ENCODE measurements at places on chromosomes 1 and 21.

GRCh38 chr1:197577580-197577979 is 197.7 kb downstream of the DENND1B start:
- no peak for DNase-seq

GRCh38 chr1:80594013-80594412 is 1206.7 kb upstream of the ADGRL2 start:
- DNase-seq, result no peak

DNA sequence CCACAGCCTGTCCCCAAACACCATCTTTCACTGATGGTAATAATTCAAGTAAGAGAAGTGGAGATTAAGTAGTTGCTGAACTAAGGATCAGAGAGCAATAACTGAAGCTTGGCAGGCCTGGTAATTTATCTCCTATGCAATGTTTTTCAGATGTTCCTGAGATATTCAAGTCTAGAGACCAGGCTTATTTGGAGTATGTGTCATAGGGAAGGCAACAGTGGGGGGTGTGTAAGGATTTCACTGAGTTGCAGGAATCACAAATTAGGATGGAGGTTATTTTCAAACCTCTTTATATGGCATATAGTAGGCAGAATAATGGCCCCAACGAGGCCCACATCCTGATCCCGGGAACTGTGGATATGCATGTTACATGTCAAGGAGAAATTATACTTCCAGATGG is 171.7 kb downstream of the KCNJ6 start:
- no peak for DNase-seq

DNA sequence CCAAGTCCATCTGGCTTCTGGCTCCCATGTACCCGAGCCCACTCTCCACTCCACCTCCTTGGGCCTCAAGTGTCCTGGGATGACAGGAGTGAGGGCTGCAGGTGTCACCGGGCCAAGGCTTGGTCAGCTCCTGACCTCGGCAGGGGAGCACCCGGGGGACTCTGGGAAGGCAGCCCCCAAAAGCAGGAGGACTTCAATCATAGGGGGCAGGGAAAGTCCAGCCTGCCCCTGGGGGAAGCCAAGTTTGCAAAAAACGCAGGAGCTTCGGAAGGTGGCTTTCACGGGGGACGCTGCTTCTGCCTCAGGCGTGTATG is 56.8 kb downstream of the KCNAB2 start:
- DNase-seq, result no peak

GRCh38 chr1:203701606-203702005 is 63.4 kb upstream of the LAX1 start:
- DNase-seq, result no peak

GRCh38 chr1:63857478-63857877 is 83.7 kb downstream of the ROR1 start:
- no peak for DNase-seq

GRCh38 chr1:240804475-240804874 is 192.5 kb upstream of the GREM2 start:
- DNase-seq, result no peak

GRCh38 chr1:31669786-31670592 is 25.3 kb upstream of the PEF1 start:
- peak; percentile 32 for DNase-seq

GRCh38 chr1:169860187-169860586 is 33.5 kb downstream of the SCYL3 start:
- no peak for DNase-seq

- DNase-seq, result no peak
Measured at GRCh38 chr1:102107441-102107840, 110.7 kb upstream of the OLFM3 start.

DNA sequence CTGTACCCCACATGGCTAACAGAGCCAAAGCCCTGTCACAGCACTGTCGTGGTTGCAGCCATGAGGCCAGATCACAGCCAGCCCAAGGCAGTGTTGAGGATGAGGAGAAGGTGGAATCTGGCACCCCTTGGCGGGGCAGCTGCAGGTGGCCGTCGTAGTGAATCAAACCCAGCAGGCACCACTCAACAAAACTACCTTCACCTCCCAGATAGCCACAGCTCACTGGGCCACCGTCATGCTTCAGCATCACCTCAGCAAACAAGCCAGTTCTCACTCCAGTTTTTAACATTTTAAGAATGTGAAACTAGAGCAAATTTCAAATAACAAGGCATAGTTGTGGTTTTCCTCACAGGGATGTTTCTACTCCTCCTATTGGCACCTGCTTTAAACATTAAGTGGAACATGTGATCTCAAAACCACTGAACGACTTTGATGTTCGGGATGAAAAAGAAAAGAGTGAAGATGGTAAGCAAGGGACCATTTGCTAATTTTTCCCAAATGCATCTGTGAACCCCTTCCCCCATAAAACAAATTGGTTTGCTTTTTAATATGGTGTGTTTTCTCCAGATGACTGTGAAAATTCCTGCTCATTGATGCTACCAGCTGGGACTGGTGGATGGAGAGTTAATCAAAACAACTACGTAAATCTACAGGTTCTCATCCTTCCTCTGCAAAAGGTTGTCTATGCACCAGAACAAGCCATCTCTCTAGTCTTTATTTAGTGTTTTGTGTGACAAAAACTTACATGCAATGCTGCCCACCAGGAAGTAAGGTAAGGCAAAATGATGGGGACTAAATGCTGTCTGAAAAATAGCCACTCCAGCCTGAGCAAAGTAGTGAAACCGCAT is 45.5 kb downstream of the TOR1AIP2 start:
- peak; percentile 94 for DNase-seq

DNA sequence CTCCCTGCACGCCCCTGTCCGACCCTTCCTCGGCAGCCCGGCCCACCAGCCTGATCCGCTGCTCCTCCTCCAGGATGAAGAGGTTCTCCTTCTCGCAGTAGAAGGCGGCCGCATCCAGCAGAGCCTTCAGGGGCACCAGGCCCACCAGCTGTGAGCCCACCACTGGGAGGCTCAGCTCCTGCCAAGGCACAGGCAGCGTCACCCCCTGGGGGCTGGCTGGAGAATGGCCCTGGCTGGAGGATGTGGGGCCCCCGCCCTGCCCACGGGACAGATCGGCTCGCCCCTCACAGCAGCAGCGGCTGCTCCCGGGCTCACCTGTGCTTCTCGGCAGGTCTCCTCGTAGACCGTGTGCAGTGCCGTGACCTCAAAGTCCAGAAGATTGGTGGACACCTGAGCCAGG is 5.3 kb downstream of the FTCD start:
- DNase-seq, result no peak

DNA sequence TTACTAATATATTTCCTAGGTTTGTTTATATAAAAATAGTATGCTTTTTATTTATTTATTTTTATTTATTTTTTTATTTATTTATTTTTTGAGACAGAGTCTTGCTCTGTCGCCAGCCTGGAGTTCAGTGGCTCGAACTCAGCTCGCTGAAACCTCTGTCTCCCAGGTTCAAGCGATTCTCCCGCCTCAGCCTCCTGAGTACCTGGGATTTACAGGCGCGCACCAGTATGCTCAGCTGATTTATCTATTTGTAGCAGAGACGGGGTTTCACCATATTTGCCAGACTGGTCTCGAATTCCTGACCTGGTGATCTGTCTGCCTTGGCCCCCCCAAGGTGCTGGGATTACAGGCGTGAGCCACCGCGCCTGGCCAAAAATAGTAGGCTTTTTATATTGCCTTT is 33.2 kb downstream of the BRINP3 start:
- DNase-seq, result no peak

- no peak for DNase-seq
Measured at GRCh38 chr1:198275597-198275996, 118.8 kb downstream of the NEK7 start.

DNA sequence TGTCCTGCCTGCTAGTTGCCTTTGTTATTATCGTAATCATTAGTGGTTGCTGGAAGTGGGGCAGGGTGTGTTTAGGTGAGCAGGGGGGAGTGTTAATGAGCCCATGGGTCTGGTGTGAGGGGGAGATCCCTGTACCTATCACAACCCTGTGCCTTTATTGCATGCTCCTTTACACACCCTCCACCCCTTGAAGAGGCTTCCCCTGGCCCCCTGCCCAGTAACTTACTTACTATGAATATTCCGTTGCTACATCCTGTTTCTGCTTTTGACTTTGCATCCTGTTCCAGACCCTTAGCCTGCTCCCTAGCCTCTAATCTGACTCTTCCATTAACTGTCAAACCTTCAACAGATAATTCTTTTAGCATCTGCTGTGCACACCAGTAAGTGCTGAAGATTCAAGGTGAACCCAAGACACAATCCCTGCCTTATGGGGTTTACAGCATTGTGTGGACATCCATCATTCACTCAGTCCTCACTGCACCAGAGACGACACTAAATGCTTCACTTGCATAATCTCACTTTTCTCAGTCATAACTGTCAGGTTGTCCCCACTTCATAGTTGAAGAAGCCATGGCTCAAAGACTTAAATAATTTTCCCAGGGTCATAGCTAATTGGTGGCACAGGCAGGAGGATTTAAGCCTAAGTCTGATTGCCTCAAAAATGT is 47.9 kb downstream of the CDC7 start:
- no peak for DNase-seq

DNA sequence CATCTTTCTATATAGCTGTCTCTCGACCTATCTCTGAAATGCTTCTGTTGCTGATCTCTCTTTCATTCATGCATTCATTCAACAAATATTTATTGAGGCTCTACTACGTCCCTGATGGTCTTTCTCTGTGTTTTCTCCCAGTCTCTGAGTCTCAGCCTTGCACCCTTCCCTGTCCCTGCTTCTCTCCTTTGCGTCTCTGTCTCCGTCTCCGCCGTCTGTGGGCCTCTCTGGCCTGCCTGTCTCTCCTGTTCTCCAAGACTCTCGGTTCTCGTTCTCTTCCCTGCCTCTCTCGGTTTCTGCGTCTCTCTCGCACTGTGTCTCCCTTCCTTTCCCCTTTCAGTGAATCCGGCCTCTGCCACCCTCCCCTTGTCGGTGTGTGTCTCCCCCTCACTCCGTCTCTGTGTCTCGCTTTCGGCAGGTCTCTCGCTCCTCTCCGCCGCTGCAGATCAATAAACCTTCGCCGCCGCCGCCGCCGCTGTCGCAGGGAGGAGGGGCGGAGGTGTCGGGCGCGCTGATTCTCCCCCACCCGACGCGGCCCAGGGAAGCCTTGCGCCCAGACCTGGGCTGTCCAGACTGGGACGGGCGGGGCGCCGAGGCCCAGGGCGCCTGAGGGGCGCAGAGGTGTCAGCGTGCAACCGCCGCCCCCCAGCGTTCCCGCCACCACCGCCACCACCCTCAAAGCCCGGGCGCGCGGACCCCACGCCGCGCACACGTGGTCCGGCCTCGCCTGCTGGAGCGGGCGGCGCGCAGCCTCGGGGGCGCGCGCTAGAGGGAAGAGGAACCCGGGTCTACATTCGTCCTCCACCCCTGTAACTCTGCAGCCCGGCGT is 3.0 kb downstream of the EFNA3 start:
- no peak for DNase-seq

DNA sequence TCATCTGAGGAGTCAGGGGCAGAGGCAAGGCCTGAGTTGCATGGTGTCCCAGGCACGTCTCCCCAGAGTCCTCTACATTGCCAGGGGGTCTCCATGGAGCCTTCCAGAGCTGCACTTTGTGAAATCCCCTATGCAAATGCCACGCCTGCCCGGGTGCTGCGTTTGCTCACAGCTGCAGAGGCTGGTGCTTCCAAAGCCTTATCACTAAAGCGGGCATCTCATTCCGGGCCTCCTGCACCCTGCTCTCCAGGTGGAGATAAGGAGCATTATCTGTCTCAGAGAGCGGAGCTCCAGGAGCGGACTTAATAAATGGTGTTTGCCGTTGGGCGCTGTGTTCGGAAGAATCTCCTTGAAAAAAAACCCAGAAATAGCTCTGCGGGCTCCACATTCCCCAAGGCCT is 25.9 kb upstream of the ACTL8 start:
- no peak for DNase-seq

GRCh38 chr1:174692313-174692712 is 244.5 kb downstream of the GPR52 start:
- no peak for DNase-seq
